ENCODE measurements at places on chromosomes 7 and 10.
A peak's percentile ranks its signal among the peaks of the same experiment; 100 is the strongest.

- H3K27me3 ChIP-seq: no peaks in the 10 kb centered on the region
- H3K36me3 ChIP-seq: no peaks in the 10 kb centered on the region
- no peaks in the 10 kb centered on the region for H3K4me1 ChIP-seq
- no peak overlapping the region for H3K4me3 ChIP-seq
Measured at GRCh38 chr7:17556247-17556956, 257.9 kb downstream of the AHR start.

GRCh38 chr7:104074529-104074928 lies 85.1 kb upstream of the RELN start:
- no peak overlapping the region for H3K27ac ChIP-seq
- no peak overlapping the region for H3K4me3 ChIP-seq
- H3K4me1 ChIP-seq: no peaks in the 10 kb centered on the region
- DNase-seq: no peak

- H3K4me1 ChIP-seq: no peaks in the 10 kb centered on the region
- H3K27ac ChIP-seq: no peak overlapping the region
- no peaks in the 10 kb centered on the region for H3K27me3 ChIP-seq
- H3K4me3 ChIP-seq: no peak overlapping the region
Measured at GRCh38 chr10:70487824-70488223, 9.3 kb downstream of the PALD1 start.

DNA sequence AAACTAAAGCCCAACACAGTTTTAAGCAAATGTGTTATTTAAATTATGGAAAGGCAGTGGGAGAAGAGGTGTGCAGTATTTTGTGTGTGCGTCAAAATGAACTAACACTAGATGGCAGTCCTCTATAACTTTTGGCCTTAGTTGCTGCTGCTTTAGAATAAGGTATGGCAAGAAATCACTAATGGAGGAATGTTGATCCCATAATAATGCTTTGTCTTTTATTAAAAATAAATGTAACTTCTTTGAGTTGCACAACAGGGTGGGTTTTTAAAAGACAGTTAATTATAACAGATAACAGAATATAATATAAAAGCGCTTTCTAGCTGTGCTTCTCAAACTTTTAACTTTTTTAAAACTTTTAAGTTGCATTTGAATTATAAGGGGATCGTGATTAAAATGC lies 56.4 kb downstream of the BBS9 start:
- no peak overlapping the region for H3K4me3 ChIP-seq
- H3K27ac ChIP-seq: no peak overlapping the region
- peaks cover 6% of the 10 kb centered on the region for H3K4me1 ChIP-seq
- peak; percentile 3 for DNase-seq
- H3K27me3 ChIP-seq: no peaks in the 10 kb centered on the region

- H3K27me3 ChIP-seq: no peaks in the 10 kb centered on the region
- DNase-seq: no peak
- H3K4me3 ChIP-seq: no peak overlapping the region
- no peak overlapping the region for H3K27ac ChIP-seq
- peaks cover 65% of the 10 kb centered on the region for H3K4me1 ChIP-seq
Measured at GRCh38 chr7:106065575-106066500, 46.3 kb downstream of the SYPL1 start.

- DNase-seq: peak; percentile 26
- H3K27me3 ChIP-seq: no peaks in the 10 kb centered on the region
- H3K4me1 ChIP-seq: no peaks in the 10 kb centered on the region
- peaks cover 38% of the 10 kb centered on the region for H3K36me3 ChIP-seq
- no peak overlapping the region for H3K27ac ChIP-seq
Measured at GRCh38 chr7:767941-768731, 41.1 kb upstream of the PRKAR1B start.

DNA sequence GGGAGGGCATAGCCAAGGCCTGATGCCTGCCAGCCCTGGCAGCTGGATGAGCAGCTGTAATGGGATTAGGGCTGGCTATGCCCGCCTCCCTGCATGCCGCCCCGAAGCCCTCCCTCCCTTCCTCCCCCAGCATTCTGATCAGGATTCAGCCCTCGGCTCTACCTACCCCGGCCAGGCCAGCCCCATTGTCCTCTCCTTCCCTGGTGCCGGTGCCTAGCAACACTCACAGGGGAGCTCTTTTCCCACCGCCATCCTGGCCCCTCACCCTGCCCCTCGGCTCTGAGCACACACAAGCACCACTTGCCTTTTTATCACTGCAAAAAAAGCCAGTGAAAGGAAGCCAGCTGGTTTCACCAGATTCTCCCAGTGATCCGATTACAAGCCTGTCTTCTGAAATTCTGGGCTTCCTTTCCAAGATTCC lies 9.0 kb upstream of the ADCYAP1R1 start:
- no peaks in the 10 kb centered on the region for H3K36me3 ChIP-seq
- peaks cover 22% of the 10 kb centered on the region for H3K27me3 ChIP-seq
- DNase-seq: no peak
- no peak overlapping the region for H3K27ac ChIP-seq
- H3K4me1 ChIP-seq: no peaks in the 10 kb centered on the region
- no peak overlapping the region for H3K4me3 ChIP-seq

DNA sequence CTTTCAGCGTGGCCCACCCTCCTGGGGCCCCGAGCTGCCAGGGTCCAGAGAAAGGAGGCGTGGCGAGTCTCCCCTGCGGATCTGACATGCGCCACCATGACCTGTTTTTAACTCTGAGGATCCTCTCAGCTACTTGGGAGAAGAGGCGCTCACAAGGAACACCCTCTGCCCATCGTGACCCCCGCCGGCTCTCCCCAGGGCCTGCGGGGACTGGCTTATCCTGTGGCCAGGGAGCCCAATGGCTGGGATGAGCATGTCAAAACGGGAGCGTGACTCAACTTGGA lies 93.7 kb downstream of the EBF3 start:
- no peaks in the 10 kb centered on the region for H3K27me3 ChIP-seq
- no peak overlapping the region for H3K27ac ChIP-seq
- no peak overlapping the region for H3K4me3 ChIP-seq
- DNase-seq: no peak
- no peaks in the 10 kb centered on the region for H3K36me3 ChIP-seq

GRCh38 chr7:85950871-85951270 lies 692.8 kb upstream of the GRM3 start:
- H3K4me1 ChIP-seq: no peaks in the 10 kb centered on the region
- no peak overlapping the region for H3K4me3 ChIP-seq
- no peak overlapping the region for H3K27ac ChIP-seq
- no peak for DNase-seq
- H3K36me3 ChIP-seq: no peaks in the 10 kb centered on the region
